ENCODE measurements at places on chromosomes 5 and 9.

- no peak for DNase-seq
These were observed 67.8 kb downstream of the ACTBL2 start for GRCh38 chr5:57414857-57415256.

DNA sequence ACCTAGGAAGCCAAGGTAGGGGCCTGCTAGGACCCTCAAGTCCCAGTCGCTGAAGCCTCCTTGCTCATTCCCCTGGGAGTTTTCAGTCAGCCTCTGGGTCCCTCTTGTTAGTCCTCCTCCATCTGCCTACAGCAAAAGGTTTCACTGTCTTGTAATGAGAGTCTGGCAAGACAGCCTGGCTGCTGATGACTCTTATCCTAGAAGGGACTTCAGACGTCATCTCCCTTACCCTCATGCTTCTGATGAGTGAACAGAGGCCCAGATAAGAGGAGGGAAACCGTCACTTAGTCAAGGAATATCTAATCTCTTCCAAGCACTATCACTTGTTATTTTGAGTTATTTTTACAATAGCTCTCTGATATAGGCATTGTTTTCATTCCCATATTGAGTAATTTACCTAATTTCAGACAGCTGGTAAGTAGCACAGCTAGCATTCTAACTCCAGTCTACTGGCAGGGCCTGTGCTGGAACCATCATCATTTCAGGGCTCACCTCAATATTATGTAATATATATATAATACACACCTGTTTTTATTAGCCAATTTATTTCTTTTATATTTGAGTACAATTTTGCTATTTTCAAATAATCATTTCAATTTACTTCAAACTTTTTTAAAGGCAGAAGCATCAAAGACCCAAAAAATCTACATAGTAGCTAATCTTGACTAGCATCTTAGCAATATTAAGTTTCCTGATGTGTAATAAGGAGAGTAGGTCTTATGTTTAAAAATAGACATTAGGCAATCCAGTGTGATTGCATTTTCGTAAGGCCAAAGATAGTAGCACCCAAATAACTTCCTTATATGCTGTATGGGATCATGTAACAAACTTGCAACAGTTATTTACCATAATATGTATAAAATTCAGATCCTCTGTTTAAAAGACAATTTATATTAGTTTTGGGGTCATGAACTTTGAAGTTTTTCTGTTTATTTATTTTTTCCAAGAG, 7.9 kb downstream of the CMYA5 start:
- no peak for DNase-seq

GRCh38 chr9:8558176-8558575, 758.6 kb upstream of the DMAC1 start:
- no peak for DNase-seq

- DNase-seq = no peak
These were observed 44.3 kb downstream of the PSD2 start for GRCh38 chr5:139839918-139840317.

DNA sequence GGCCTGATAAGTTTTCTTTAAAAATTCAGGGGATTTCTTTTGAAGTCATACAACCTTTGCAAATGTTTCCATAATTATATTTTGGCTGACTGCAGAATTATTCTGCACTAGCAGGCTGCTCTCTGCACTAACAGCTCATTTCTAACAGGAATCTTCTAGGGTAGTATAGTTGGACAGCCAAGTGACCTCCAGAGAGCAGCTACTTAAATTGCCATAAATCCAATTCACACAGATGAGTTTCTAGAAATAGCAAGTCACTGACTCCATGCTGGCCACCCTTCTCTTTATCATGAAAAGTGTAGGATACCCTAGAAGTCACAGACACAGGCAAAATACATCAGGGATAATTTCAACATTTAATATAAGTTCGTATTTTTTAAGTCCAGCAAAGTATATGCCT, 110.9 kb upstream of the TARS1 start:
- no peak for DNase-seq

Measured in left renal cortex interstitium (tissue), 4 donors.